ENCODE measurements at places on chromosomes 16 and 17.

GRCh38 chr17:45233423-45233924 is 11.8 kb downstream of the FMNL1 start:
- DNase-seq, result no peak

GRCh38 chr17:35536664-35537171 is 760 bp downstream of the SLFN12L start:
- DNase-seq, result no peak

DNA sequence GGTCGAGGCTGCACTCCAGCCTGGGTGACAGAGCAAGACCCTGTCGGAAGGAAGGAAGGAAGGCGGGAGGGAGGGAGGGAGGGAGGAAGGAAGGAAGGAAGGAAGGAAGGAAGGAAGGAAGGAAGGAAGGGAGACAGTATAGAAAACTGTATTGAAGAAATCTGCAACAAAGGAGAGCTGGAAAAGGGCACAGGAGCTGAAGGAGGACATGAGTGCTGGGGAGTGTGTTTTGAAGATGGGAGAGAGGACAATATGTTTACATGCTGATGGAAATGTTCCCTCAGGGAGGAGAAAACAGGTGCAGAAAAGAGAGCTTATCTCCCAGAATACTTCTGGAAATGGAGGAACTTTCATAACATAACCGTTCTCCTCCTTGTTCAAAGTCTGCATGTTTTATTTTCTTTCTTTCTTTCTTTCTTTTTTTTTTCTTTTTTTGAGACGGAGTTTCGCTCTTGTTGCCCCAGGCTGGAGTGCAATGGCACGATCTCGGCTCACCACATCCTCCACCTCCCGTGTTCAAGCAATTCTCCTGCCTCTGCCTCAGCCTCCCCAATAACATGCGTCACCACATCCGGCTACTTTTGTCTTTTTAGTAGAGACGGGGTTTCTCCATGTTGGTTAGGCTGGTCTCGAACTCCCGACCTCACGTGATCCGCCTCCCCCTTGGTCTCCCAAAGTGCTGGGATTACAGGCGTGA is 2.7 kb upstream of the HAP1 start:
- DNase-seq, result no peak

- DNase-seq, result no peak
Measured at GRCh38 chr16:19164285-19164684, 3.8 kb upstream of the SYT17 start.

DNA sequence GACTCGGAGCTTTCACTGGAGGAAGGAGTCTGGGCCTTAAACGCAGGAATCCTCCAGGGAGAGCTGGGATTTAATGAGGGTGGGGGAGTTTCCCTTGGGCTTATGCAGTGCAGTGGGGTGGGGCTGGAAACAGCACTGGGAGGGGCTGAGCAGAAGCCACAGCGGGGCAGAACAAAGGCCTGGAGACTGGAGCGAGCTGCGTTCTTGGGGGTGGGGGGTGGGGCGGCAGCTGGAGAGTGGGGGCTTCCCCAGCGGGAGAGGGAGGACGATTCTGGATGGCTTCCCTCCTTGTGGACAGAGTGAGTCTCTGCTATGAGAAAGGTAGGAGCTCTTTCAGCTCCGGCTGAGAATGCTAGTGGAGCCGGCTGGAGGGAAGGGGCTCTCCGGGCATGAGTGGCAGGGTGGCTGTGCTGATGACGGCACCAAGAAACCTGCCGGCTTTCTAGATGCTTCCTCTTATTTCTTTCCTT is 406.0 kb downstream of the SEC14L1 start:
- DNase-seq, result no peak

DNA sequence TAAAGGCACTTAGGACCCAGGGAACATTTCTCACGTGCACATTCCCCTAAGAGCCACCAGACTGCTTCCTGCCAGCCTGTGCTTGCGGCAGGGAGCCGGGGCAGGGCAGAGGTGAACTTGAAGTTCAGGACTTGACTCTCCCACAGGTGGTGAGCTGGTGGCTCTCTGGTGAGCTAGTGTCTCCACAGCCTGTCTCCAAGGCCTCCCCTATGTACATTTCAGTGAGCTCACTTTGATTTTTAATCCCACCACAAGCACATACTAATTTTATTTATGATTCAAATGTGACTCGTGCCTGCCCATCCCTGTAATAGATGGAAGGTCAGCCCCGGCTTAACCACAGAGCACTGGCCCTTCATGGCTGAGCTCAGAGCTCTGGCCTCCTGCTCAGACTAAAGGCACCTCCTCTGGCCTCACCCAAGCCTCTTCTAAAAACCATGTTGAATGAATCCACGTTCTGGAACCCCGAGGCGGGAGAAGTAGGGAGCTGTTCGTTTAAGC is 9.2 kb downstream of the SNN start:
- DNase-seq, result no peak

GRCh38 chr16:69724981-69725479 is 1.3 kb downstream of the NQO1 start:
- no peak for DNase-seq

DNA sequence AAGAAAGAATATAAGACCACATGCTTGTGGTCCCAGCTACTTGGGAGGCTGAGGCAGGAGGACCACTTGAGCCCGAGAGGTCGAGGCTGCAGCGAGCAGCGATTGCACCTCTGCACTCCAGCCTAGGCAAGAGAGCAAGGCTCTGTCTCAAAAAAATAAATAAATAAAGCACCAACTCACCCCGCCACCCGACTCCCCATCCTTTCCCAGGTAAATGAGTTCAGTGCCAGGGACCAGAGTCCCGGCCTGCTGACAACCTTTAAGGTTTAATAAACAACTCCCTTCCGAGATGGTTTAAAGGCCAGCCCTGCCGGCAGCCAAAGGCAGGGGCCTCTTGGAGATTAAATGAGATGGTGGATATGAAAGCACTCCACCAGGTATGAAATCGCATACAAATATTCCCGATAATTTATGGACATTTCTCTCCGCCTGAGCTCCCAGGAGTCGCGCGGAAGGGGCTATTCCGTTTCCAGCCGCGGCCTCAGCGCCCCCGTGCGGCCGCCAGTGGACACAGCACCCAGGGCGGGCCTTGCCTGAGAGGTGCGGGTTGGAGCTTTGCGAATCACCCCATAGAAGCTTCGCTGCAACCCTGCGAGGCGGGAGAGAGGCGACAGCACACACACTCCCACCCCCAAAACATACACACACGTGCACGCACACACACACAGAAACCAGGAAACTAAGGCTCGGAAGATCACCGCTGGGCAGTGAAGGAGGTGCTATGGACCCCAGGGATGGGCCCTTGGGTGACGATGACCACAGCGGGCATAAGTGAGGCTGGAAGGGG is 4.0 kb upstream of the RPL38 start:
- peak; percentile 82 for DNase-seq

- DNase-seq, result no peak
Measured at GRCh38 chr17:40582328-40582901, 17.1 kb upstream of the CCR7 start.

DNA sequence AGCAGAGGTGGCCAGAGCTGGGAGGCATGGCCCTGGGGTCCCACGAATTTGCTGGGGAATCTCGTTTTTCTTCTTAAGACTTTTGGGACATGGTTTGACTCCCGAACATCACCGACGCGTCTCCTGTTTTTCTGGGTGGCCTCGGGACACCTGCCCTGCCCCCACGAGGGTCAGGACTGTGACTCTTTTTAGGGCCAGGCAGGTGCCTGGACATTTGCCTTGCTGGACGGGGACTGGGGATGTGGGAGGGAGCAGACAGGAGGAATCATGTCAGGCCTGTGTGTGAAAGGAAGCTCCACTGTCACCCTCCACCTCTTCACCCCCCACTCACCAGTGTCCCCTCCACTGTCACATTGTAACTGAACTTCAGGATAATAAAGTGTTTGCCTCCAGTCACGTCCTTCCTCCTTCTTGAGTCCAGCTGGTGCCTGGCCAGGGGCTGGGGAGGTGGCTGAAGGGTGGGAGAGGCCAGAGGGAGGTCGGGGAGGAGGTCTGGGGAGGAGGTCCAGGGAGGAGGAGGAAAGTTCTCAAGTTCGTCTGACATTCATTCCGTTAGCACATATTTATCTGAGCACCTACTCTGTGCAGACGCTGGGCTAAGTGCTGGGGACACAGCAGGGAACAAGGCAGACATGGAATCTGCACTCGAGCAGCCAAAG is 2.3 kb downstream of the CSF3 start:
- DNase-seq, result no peak

DNA sequence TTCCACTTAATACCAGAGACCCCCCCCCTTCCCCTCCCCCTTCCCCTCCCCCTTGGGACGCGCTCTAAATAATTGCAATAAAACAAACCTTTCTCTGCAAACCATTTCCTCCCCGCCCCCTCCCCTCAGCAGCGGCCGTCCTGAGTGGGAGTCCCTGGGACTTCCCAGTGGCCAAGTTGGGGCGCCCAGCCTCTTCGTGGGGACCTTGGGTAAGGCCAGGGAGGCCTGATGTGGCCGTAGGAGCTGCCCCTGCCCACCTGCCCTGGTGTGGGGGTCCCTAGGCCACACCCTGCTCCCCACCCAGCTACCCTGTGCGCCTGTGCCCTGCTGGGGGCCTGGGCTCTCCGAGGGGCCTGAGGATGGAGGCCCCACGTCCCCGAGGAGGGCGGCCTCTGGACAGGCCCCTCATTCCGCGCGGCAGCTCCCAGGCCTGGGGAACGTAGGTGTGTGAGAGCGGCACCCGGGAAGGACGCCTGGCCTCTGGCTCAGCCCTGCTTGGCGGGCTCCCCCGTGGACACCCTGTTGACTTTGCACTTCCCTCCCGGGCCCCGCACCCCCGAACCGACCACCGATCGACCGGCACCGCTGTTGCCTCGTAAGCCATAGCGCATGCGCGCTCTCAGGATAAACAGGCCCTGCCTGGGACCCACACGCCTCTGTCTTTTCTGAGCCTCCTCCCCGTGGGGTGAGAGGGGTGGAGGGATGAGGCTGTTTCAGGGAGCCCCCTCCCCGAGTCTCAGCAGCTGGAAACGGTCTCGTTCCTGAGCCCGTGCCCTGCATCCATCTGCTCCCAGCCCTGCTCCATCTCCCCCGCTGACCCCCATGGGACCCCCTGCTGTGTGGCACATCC is 9.0 kb downstream of the NTHL1 start:
- DNase-seq, result no peak

GRCh38 chr17:68314916-68315535 is 23.7 kb downstream of the ARSG start:
- DNase-seq, result no peak

DNA sequence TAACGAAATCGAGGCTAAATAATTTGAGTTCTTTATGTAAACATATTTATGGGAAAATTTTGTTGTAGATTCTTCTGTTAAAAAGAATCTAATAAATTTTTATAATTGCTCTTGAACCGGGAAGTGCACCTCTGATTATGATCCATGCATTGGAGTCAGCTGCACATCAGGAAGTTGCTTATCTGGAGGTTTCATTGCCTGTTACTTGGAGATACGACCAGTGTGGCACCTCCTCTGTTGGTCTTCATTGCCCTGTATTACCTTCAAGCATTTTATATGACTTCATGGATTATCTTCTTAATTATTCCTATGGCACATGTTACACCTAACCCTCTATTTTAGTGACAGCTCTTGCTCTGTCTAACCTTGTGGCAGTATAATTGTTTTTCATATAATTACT is 312.6 kb upstream of the TBX2 start:
- DNase-seq, result no peak

DNA sequence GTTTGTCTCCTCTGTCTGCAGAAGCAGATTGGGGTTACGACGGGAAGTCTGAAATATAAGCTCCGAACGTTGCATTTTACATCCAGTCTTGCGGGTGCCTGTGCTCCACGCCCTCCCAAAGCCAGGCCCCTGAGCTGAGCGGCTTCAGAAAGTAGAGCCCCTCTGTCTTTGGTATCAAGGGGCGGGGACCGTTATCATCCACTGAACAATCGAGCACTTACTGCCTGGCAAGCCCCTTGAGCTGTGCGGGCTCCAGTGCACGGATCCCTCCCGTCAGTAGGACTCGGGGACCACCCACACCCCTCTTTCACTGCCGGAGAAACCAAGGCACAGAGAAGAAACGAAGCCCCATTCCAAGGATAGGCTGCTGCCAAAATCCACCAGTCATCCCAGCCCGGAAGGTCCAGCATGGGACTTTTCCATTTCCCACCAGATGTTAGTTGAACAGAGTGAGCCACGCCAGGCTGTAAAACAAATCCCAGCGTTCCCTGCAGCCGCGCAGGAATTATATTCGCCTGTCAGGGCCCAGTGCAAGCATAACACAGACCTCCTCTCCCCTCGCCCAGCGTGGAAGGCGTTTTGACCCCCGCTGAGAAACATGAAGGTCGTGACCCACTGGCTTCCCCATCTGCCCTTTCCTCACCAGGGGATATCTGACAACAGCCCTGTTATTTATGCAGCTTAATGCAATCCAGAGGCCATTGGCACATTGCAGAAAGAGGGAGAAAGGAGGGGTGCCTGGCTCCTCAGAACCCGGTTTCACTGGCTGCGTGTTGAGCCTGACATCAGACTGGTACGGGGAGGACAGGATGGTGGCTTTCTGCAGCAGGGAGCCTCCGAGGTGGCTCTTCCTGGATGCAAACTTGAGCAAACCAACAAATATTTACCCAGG is 212.2 kb upstream of the FOXF1 start:
- no peak for DNase-seq

- no peak for DNase-seq
Measured at GRCh38 chr16:89031715-89032659, 55.0 kb upstream of the CBFA2T3 start.

DNA sequence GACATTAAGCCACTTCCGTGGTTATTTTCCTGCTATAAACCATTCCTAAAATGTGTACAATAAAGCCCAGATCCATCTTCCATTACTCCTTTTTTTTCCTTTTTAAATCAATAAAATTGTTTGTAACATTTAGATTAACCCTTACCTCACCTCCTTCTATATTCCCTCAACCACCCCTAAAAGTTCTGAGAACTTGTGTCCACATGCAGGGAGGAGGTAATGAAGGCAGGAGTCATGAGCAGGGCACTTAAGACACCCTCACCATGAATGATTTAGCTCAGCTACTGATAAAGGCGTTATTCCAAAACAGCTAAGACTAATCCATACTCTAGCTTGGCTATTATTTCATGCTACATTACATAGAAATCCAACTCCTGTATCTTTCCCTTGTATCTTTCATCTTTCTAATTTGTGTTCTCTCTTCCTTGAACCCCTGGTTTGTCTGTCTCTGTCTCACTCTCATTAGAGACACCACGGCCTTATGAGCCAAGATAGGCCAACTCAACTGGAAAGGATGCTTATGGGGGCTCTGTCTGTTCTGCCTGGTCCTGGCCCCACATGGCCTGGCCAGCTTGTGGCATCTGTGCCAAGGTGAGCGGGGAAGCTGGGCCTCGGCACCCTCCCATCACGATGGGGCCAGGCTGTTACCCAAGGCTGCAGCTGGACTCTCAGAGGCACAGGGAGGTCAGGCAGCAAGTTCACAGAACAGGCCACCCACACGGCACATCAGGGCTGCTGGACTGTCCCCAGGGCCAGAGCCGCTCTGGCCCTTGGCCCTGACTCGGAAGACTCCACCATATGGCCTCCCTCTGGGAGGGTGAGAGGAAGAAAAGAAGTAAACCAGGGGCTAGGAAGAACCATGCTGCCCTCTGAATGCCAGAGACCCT is 294.4 kb downstream of the SOX9 start:
- no peak for DNase-seq

DNA sequence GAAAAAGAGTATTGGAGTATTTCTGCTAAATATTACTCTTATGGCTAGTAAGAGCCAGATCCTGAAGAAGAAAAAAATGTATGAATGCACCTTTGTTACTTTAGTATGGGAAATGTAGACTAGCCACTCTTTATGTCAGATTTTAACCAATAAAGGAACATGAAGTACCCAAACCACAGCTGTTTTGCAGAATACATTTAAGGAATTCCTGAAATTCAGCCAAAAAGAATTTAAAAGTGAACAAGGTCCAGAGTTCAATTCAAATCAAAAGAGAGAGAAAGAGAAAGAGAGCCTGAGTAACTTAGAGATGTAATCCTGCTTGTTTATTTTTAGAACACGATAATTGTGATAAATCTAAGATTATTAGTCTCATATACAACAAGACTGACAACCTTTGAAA is 1.2 kb downstream of the KCNJ16 start:
- DNase-seq, result no peak
